ENCODE measurements at places on chromosomes 13 and 19.

DNA sequence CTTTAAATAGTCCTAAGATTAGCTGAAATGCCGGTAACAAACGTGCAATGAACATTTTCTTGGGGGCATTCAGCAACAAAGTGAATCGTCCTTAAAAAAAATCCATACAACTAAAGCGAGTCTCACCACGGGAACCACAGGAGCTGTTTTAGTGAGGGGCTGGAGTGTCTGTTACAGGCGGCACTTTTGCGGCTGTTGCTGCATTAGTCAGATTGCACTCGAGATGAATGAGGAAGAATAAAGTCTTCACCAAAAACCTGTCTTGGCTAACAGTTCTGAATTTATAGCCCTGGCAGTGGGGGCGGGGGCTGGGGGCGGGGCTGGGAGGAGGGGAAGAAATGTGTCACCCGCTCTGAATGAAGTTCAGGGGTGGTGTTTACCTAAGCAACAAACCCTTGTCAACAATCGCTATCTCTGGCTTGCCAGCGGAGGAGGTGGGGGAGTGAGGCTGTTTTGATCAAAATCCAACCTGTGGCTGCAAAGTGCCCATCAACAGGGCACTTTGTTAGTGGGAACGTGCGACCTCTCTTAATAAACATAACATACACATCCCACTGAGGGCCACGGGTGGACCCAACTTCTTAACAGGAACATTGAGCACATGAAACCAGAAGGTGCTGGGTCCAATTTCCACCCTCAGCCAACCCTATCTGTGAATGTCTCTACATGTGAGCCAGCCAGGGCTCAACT lies 44.5 kb downstream of the RFX2 start:
- DNase-seq = peak; percentile 55

DNA sequence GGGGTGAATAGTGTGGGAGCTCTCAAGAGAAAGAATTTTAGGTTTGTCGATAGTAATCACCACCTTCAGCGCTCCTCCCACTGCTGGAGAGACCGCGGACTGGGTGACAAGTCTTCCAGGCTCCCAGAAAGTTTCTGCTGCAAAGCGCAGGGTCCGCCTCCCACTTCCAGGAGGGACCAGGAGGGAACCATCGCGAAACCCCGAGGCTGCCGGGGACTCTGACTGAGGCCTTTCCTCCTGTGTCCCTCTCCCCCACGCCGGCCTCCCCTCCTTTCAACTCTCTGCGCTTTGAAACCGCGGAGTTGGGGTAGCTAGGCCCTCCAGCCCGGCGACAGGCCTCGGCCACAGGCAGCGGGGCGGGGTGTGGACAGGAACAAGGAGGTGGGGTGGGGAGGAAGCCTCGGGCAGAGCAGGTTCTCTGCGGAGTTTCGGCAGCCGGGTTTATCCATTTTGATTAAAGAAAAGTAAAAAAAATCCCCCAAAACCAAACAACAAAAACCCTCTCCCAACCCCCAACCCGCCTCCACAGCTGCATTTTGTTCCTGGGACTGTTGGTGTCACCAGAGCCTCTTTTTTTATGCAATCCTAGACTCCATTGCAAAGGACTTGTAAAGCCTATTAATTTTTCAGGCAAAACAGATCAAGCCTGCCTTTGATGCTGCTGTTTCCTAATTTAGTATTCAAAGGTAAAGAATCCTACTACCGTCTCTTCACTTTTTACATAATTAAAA lies 157.2 kb downstream of the TM9SF2 start:
- peak; percentile 11 for DNase-seq

DNA sequence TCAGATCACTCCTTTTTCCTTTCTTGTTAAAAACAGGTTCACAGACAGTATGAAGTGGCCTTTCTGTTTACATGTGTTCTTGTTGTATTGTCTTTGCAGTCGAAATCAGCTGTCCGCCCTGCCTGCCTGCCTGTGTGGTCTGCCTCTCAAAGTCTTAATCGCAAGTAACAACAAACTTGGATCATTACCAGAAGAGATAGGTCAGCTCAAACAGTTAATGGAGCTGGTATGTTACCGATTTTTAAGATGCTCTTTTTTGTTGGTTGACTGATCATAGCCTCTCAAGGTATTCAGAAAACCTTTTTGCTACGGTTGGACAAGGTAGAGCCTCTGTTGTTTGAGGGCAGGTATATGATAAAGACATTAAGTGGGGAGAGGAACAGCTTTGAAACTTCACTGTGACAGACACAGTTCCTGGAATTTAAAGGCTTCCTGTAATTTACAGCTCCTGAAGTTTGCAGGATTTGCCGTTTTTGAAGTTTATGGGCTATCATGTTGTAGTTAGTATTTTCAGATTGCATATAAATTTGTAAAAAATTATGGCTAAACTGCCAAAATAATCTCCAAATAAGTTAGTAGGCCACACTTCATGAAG lies 116.1 kb downstream of the LRCH1 start:
- DNase-seq = no peak

DNA sequence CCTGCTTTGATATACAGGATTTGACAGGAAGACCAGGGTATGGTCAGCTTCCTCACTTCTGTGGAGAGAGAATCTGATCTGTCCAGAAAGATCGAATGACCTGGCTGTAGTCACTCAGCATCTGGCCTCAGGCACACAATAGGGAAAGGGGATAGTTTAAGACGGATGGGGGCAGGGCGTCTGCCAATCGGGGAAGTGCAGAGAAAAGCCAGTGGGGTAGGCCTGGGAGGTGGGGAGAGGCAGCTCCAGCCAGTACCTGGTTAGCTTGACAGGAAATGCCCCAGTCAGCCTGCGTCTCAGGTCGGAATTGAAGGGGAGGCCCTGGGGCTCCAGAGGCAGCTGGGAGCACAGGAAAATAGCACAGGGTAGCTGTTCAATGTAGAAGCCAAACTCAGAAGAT lies 12.4 kb downstream of the ZNF444 start:
- DNase-seq = no peak

- DNase-seq = no peak
Measured at GRCh38 chr13:28333204-28333881, 161.6 kb downstream of the FLT1 start.

DNA sequence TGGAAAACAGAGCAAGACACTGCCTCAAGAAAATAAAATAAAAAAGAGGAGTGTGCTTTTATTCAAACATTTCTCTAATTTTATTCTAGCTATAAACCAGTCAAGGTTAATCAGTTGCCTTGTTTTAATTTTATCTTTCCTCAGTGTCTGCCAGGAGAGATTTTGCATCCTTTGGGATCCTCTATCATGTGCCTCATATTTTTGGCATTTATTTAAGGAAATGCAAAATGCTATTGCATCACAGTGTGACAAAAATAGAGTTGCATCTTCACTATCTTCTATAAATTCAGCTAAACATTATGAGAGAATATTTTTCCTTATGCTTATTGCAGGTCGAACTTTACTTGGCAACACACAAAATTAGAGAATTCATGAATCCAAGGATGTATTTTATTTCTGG lies 639.0 kb upstream of the KLF12 start:
- no peak for DNase-seq

DNA sequence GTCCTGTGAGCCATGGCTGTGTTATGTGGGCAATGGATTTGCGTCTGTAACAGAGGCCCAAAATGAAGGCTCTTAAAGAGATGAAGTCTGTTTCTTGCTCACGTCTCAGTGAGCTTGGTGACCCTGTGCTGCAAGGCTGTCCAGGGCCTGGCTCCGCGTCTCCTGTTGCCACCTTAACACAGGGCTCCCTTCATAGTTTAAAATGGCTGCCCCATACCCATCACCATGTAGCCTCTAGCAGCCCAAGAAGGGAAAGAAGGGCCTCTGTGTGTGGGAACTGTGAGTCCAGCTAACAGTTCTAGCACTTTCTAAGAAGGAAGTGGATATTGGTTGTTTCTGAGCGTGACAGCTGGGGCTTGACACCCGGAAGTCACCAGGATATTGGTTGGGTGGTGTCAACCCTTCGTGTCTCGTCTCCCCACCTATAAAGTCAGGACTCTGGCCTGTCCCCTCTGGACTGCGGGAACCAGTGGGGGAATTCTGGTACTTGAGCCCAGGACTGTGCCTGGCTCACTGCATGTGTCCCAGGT lies 20.9 kb downstream of the TMED1 start:
- DNase-seq = no peak

DNA sequence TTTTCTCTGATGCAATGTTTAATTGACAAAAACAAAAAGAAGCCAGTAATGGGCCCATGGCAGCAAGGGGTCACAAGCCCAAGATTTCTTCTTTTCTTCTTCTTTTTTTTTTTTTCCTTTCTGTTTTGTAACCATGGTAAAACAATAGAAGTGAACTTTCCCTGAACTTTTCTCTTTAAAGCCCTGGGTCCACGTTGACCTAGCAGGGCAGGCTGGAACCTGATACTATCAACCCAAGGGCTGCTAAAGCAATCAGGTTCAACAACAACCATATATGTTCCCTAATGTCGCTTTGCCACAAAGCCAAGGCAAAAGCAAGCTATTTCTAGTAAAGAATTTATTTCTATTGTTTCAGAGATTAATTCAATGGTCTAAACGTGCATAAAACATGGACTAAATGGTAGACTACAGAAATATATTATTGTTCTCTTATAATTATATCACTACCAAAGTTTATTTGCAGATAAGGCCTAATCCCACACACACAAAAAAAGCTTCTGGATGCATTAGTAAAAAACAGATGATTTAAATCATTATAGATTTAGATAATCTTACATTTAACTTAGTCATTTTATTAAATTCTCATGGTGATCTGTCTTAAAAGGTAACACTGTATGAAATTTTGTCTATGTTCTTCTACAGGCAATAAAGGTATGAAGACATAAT lies 153.9 kb downstream of the DACH1 start:
- no peak for DNase-seq
